Right cardiac atrium (tissue), 5 donors: ENCODE measurements at places on chromosomes 4 and X. TPM values are rescaled to one million over a fixed set of nuclear protein-coding genes. Genes with fewer than 3 reads are reported as not detected.

GRCh38 chrX:49959602-49960001 lies 37.2 kb downstream of the CLCN5 start:
- DNase-seq, result no peak

The POF1B gene
- 21.4 TPM for total RNA-seq

GRCh38 chrX:115330498-115331168 lies 41.1 kb downstream of the LUZP4 start:
- no peak for DNase-seq

DNA sequence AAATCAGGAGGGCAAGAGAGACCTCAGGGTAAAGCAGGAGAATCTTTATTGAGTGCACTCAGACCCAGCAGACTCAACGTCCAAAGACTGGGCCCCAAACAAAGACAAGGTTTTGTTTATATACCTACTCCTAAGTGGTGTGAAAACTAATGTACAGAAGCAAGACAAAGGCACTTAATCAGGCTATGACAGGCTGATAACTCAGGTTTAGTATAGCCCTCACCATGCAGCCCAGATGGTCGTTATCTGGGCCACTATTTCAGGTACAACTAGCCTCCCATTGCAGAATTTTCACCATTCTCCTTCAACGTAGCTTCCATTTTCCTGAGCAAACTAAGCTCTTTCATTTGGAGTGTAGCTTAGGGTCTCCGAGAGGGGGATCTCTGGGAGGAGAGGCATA lies 36.9 kb downstream of the SULT1E1 start:
- no peak for DNase-seq
